Fibroblast of lung (primary cell): ENCODE measurements at places on chromosomes 5 and 9. TPM values are rescaled to one million over a fixed set of nuclear protein-coding genes. Genes with fewer than 3 reads are reported as not detected.

DNA sequence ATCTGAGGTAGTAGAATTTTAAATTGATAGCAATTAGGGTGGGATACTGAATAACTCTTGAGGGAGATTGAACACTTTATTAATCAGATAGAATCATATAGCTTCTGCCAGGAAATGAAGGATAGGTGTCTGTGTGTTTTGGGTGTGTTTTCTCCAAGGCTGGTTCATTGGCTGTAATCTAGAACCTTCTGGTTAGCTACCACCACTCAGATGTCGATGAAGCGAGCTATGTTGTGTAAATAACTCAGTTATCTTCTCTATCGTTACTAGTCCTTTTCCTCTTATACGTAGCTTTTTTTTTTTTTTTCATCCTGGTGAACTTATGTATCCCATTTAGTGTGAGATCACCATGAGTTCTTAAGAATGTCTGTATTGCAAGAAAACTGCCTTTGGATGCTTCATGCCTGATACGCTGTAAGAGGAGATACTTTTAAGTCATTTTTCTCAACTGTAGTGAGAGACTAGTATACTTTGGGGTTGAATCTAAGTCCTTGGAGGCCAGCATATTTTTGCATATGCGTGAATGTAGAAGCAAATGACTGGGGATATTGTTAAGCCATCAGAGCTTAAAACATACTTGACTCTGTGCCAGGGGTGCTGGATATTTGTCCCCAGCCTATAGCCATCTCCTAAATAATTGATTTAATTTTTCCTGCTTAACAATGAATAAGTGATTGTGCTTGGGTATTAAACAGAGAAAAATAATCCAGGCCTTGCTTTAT is 2.1 kb downstream of the TNFAIP8 start:
- H3K4me1 ChIP-seq: peaks cover 4% of the 10 kb centered on the region
- peak overlapping the region; percentile 69 for H3K4me3 ChIP-seq
- H3K27ac ChIP-seq: no peak overlapping the region

DNA sequence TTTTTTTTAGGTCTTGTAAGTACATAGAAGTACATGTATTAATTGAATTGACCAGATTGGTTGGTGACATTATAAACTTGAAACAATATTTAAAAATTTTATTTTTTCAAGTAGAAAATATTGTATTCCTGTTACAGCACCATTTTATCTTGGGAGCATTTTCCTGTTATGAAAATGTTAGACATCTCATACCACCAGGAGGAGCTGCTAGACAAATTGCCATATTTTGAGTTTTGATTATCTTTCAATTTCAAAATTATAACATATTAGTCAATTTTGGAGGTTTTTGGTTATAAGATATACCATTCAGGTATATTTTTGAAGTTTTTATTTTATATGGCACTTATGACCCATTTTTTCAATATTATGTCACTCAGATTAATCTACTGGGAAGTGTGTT is 84.4 kb downstream of the CNTLN start:
- no peaks in the 10 kb centered on the region for H3K27me3 ChIP-seq
- H3K4me3 ChIP-seq: no peak overlapping the region
- H3K27ac ChIP-seq: no peak overlapping the region
- H3K4me1 ChIP-seq: no peaks in the 10 kb centered on the region

DNA sequence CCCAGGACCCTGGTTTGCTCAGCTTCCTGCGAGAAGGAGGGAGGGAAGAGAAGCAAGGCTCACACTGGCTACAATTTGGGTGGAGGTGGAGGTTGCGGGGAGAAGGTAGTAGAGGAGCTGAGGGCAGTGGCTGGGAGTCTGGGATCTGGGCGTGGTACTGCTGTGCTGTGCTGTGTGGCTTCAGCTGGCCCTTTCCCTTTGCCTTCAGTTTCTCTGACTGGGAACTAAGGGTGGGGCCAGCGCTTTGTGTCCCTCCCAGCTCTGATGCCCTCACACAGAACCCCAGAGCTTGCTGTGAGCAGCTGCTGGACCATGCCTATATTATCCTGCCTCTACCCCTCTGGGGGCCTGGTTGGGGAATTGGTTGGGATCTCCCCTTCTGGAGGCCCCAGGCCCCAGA is 60.9 kb downstream of the RGS3 start:
- H3K36me3 ChIP-seq: no peaks in the 10 kb centered on the region
- no peaks in the 10 kb centered on the region for H3K27me3 ChIP-seq
- no peak overlapping the region for H3K4me3 ChIP-seq
- DNase-seq: no peak

The SLC36A2 gene
- total RNA-seq: not detected in 2 replicates

The GRIN1 gene
- under 0.01 TPM in 1 of 2 replicates, not detected in the other for total RNA-seq

The LCN9 gene
- total RNA-seq: not detected in 2 replicates

The HNRNPA0 gene
- total RNA-seq: 9.4 and 12.8 TPM in 2 replicates

The ADAMTS6 gene
- 45.2 and 48.3 TPM in 2 replicates for total RNA-seq

The ZNF483 gene
- total RNA-seq: 1.5 and 4.3 TPM in 2 replicates
